ENCODE measurements at places on chromosomes 7 and 10.

DNA sequence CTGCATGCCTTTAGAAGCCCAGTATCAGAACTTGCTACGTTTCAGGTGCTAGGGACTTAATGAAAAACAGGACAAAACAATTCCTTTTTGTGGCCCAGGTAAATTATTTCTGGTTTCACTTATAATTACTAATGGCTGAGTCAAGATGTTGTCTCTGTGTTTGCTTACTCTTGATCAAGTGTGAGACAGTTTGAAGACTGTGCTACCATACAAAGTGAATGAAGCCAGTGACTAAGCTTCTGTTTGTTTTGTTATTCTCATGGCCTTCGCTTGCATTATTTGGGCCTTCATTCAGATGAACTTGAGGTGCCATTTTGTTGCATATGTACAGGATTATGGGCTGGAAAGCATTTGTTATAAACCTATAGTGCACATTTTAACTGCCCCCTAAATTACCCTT is 17.9 kb downstream of the SMNDC1 start:
- no peak for DNase-seq

- DNase-seq, result no peak
Measured at GRCh38 chr10:10786109-10787090, 231.3 kb upstream of the CELF2 start.

DNA sequence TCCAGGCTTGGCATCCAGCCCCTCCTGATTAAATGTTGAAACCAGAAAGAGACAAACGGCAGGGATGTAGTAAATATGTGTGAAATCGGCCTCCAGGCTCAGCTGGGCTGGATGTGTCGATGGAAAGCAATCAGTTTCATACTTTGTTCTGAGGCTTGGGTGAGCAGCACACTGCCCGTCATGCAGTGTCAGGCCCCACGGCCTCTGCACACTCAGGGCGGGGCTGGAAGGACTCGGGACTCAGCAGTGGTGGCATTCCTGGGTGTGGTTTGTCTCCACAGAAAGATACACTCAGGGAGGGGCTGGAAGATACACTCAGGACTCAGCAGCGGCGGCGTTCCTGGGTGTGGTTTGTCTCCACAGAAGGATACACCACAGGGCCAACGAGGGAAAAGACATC is 22.0 kb downstream of the ADGRA1 start:
- no peak for DNase-seq

DNA sequence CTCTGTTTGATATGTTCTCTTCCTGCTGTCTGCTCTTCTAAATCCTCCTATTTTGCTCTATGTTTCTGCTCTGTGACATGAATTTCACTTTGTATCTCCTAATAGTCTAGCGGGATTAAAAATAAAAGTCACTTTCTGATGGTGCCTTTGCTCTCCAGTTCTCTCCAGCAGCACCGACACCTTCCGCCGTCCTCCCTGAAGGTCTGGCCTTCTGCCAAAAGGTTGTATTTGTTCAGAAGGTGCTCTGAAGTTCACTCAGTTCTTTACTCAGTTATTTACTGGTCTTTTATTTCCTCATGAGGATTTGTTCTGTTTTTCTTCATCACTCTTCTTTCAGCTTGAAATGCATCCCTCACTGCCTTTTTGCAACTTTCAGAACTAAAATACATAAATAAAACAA is 11.2 kb upstream of the EPHA1 start:
- DNase-seq, result no peak

DNA sequence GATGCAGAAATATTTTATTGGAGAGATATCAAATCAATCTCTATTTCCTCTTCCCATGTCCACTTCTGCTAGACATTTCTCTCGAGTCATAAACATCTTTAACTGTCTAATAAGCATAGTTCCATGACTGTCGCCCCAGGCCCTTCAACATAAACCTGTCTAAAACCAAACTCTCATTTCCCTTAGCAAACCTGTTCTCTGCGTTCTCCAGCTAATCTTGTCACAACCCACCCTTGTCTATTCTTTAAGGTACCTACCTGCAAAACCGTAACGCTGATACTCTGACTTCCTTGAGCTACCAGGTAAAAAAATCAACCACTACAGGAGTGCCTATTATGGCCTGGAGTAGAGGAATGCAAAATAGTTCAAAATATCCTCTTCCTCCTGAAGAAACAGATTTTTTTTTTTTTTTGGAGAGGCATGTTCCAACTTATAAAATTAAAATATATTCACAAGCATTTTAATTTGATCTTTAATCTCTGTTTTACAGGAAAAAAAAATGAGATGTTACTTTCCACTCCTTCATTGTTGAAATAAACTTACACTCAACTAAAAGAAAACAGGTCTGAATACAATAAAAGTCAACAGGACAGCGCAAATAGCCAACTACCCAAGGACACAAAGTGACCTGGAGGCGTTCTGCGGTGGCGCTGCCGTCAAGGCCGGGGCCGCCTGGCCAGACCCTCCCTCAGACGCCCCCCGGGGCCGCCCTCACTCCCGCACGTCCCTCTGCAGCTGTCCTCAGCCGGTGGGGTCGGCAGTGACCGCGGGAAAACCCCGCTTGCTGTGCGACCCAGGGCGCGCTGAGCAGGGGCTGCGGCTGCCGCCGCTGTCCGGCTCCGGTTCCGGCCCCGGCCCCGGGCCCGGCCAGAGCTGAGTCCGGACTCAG is 765 bp downstream of the SLC25A40 start:
- peak; percentile 17 for DNase-seq

DNA sequence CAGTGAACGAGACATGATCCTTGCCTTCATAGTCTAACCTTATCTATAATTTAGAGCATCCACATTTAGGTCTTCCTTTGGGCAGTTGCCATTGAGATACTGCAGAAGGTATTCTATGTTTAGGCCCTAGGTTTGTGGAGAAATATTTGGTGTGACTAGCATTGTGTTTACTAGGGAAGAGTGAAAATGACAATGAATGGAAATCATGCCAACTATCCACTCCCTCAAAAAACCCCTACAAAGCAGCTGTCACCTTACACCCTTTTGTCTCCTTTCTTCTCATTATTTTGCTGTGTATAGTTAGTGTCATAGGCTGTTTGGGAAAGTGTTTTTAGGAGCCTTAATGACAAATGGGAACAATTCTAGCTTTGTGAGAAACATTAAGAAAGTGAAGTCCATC is 3.2 kb downstream of the CCNJ start:
- no peak for DNase-seq

DNA sequence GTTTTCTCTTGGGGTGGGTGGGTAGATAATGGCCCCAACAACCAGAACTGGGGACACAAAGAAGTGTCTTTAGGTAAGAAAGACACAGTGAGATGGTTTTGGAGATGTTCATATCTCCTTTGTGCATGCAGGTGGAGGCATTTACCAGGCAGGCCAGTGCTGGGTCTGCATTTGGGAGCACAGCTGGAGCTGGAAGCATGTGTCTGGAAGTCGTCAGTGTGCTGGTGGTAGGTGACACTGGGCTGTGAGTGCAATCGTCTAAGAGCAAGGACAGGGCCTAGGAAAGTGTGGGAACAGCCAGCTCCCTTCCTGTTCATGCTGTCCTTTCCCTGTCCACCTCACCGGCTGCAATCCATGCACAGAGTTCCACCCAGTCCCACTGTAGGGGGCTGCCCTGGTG is 88.3 kb upstream of the ZNF32 start:
- DNase-seq, result no peak

GRCh38 chr7:4184653-4185052 is 497.4 kb upstream of the FOXK1 start:
- DNase-seq, result no peak

DNA sequence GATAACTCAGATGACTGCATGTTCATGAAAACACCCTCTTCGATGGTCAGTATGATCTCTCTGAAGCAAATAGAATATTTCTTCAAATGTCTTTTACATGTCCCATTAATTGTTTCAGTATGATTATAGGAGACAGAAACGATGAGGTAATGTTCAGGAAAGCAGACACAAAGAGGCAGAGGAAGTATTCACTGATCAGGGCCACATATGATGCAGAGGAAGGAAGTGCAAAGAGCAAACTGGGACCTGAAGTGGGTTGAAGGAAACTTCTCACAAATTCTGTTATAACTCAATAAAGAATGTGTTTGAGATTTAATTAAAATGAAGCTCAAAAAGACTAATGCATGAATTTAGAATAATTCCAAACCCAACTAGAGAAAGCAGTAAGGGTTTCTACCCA is 70.5 kb downstream of the TES start:
- DNase-seq, result no peak

- no peak for DNase-seq
Measured at GRCh38 chr10:103696094-103696410, 159.3 kb downstream of the SH3PXD2A start.

GRCh38 chr10:34405611-34406462 is 409.3 kb downstream of the PARD3 start:
- DNase-seq, result no peak
